ENCODE measurements at places on chromosomes 2 and 18. TPM values are rescaled to one million over a fixed set of nuclear protein-coding genes. Genes with fewer than 3 reads are reported as not detected.

DNA sequence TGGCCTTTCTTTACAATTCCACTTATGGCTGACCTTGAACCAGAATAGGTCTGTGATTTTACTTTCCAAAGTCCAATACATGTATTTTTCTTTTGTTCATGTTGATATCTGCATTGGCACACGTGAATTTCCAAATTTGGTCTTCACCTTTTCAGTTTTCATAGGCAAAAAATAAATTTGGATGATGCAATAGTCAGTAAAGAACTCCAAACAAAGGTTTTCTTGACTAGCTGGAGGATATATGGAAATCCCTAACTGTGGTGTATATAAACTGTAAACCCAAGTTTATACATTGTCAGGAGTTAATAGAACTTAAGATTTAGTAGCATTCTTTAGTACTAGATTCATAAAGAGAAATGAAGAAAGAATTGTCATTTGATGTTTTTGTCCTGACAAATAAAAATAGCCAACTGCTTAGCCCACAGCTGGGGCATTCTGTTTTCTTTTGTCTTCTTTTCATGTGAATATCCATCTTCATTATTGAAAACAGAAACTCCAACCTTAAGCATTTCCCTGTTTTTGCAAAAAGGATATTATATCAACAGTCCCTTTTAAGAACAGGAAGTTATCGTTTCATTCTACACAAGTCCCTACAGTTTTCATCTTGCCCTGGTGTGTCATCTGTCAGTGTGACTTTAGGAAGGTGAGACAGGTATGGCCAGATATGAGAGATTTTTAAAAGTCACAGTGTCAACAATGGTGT is 132.9 kb downstream of the BCL2 start:
- no peaks in the 10 kb centered on the region for H3K27me3 ChIP-seq
- DNase-seq, result no peak
- no peaks in the 10 kb centered on the region for H3K36me3 ChIP-seq
- no peak overlapping the region for H3K27ac ChIP-seq
- no peak overlapping the region for H3K4me3 ChIP-seq

GRCh38 chr2:9655441-9656269 is 24.9 kb upstream of the YWHAQ start:
- no peaks in the 10 kb centered on the region for H3K4me1 ChIP-seq
- H3K4me3 ChIP-seq, result no peak overlapping the region
- H3K36me3 ChIP-seq, result no peaks in the 10 kb centered on the region
- no peak for DNase-seq

- no peaks in the 10 kb centered on the region for H3K27me3 ChIP-seq
- no peaks in the 10 kb centered on the region for H3K36me3 ChIP-seq
- no peak overlapping the region for H3K4me3 ChIP-seq
These were observed 1992.5 kb upstream of the PIK3C3 start for GRCh38 chr18:39962546-39962945.

LYG2 gene
- total RNA-seq, result not detected

Data from H1 (cell line).